DMS53 (cell line): ENCODE measurements at places on chromosomes 6 and 20.

GRCh38 chr6:35602133-35602946 is 86.4 kb downstream of the FKBP5 start:
- DNase-seq, result no peak

GRCh38 chr6:142543606-142544005 is 241.8 kb downstream of the ADGRG6 start:
- DNase-seq, result no peak

DNA sequence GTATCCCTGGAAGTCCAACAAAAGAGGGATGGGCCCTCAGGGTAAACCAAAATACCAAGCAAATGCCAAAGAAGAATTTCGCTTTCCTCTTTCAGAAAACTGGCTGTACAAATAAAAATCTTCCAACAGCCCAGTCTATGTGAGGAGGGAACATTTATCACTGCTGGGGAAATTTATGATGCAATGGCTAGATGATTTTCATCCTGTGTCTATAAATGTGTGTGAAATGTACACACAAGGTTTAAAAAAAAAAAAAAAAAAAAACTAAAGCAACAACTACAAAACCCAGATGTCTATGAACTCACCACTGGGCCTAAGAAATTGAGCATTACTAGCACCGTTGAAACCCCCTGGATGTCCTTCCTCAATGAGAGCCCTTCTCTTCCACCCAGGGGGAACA is 68.7 kb upstream of the SLC4A11 start:
- DNase-seq, result no peak

DNA sequence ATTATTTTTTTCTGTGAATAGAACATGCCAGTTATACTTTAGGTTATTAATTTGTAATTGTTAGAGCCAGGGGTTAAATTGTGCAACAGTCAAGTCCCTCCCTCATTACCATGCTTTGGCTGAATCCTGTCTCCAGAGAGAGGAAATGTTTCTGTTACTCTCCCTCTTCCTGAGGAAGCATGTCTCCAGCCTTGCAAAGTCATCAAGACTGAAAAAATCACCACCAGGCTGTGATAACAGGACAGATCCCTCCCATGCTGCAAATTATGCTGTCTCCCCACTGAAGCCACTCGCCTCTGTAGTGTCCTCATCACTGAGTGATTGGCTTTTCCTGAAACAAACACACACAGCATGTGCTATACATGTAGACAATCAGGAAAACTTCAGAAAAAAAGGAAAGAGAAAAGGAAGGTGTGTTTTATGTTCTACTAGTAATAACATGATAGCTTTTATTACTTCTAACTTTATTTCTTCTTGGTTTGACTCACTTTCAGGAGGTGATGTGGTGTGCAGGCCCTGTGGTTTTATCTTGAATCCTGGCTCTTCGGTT is 290.0 kb upstream of the JAG1 start:
- no peak for DNase-seq

DNA sequence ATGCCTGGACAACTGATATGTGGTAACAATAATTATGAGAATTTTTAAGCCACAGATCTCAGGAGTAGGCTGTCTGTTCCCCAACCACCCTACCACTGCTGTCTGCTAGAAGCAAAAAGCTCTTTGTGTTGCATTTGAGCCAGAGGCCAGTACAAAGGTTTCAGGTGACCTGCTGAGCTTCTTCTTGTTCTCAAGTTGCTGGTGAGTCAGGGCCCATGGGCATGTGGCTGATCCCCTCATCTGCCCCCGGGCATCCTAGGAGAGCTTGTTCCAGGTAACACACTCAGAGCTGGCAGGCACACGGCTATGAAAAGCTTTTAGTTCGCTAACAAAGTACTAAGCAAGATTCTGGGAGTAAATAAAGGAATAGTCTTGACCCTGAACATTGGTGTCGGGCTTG is 285.3 kb downstream of the CDC5L start:
- DNase-seq, result no peak

- no peak for DNase-seq
Observed at GRCh38 chr6:146990284-146990683, 213.9 kb upstream of the STXBP5 start.

DNA sequence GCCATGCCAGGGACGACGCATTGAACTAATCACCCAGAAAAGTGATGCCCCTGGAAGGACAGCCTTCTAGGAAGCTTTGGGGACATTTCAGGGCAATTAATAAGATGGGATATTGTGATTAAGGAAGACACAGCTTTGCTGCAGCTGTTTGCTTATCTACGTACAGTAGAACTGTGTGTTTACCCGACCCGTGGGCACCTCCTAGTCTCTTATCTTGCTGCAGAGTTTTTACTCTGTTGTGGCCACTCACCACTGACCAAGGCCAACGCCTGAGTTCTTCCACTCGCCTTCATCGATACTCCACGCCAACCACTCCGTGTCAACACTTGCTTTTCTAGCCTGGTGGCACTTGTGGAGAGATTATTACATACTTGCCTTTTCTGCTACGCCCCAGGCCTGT is 105.9 kb upstream of the MLN start:
- no peak for DNase-seq

DNA sequence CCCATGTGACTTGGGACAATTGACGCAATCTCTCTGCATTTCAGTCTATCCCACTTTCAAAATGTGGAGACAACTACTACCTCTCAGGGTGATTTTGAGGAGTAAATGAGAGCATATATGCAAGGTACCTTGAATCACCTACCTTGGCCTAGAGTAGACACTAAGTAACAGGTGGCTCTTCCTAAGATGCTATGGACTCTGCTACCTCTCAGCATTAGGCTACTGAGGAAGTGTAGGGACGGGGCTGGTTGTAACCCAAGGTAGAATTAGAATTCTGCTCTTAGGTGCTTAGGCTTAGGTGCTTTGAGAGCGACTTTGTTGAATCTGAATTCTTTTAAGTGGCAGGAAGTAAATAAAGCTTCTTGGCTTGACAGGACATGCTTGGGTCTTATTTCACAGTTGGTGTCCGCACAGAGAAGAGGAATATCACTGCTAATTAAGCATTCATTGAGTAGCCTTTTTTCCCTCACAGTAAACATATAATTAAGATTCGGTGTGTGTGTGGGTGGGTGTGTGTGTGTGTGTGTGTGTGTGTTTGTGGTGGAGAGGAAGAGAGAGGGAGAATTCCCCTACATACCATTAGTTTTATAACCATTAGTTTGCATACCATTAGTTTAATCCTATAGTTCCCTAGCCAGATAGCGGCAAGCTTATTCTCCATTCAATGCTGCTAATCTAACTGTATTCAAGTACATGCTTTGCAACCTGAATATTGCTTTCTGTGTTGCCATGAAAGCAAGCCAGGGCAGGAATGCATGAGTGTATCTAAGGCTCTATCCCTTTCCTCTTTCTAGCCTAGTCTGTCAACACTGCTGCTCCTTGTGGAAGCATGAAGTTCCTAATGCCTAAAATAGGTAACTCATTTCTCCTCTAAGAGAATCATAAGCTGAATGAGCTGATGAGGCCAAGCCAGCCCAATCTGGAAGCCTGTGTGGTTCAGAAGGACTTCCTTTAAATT is 112.5 kb downstream of the IPCEF1 start:
- DNase-seq, result no peak

DNA sequence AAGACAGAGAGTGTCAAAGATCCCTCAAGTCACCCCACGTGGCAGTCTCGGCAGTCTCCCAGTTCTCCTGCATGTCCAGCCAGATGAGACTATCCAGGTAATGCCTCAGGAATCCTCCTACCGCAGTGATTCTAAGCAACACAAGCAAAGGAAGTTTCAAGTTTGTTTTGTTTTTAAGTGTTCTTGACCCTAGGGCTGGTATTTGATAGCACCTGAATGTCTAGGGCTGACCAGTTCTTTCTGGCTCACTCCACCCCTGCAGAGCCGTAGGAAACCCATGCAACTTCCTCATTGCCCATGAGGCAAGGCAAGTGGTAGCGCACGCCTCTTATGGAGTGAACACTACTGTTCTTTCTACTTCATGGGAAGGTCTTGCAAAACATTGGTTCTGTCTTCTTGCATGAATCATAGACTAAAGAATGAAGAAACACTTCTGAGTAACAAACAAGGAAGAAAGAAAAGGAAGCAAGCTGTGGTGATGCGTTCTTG is 24.8 kb upstream of the FOXQ1 start:
- no peak for DNase-seq

DNA sequence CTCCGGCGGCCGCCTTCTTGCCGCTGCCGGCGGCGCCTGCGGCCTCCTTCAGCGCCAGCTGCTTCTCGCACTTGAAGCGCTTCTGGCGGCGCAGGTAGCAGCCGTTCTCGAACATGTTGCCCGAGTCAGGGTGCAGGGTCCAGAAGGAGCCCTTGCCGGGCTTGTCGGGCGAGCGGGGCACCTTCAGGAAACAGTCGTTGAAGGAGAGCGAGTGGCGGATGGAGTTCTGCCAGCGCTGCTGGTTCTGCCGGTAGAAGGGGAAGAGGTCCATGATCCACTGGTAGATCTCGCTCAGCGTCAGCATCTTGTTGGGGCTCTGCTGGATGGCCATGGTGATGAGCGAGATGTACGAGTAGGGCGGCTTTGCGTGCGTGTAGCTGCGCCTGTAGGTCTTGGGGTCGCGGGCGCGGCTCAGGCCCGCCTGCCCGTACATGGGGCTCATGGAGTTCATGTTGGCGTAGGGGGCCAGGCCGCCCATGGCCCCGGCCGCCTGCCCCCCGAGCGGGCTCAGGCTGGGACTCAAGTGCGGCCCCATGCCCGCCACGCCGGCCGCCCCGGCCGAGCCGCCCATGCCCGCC is 1.9 kb downstream of the FOXA2 start:
- DNase-seq, result peak; percentile 79

GRCh38 chr6:32967151-32968091 is 973 bp upstream of the BRD2 start:
- peak; percentile 80 for DNase-seq

GRCh38 chr20:25251019-25251418 is 3.1 kb downstream of the PYGB start:
- DNase-seq, result no peak

DNA sequence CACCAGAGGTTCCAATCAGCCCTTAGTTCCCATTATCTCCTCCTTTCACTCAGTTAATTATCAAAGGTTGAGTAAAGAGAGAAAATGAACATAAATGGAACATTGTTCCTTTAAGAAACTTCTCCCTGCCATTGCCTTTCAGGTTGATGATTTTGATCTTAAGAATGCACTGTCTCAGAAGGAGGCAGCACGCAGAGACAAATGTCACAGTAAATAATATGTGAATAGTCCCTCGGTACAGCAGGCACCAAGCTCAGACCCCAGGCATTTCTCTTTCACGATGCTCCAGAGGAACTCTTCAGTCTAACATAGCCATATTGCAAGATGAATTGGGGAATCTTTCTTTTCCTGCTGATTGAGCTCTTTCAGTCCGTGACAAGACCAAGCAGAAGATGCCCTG is 435.3 kb upstream of the SPTLC3 start:
- DNase-seq, result no peak

DNA sequence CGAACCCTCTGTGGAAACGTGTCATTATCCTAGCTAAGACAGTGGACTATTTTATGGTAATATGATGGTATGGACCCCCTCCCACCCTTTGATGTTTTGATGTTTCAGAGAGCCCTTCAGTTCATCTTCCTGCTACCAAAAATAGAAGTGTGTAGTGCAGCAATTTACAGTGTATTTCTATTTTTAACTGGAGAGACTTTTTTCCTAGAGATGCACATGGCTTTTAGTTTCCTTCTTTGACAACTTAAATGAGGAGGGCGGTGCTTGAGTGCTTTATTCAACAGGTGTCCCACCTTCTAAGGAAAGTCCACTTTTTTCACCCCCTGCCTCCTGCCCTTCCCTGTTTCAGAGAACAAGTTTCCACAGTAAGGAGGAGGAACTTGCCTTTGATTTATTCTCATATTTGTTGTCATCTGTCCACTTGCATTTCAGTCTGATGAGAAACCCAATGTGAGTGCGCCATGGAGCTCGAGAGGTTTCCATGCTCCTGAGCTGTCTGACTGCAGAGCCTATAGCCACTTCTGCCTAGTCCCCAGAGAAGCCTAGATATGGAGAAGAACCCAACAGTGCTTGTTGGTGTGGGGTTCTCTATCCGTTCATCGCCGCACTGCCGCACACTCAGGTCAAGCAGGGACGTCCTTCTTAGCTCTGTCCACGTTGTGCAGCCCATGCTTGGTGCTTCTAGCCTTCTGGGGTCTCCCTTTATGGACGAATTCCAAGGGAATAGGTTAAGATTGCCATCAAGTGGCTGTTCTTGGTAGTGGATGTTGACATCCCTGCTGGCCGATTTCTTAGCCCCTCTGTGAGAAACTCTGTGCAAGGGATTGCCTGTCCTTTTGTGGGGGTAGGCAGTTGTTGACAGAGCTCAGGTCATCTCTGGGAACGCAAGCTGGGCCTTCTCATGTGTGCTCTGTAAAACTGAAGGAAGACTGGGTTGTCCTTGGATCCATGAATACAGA is 144.2 kb downstream of the JARID2 start:
- DNase-seq, result peak; percentile 24

DNA sequence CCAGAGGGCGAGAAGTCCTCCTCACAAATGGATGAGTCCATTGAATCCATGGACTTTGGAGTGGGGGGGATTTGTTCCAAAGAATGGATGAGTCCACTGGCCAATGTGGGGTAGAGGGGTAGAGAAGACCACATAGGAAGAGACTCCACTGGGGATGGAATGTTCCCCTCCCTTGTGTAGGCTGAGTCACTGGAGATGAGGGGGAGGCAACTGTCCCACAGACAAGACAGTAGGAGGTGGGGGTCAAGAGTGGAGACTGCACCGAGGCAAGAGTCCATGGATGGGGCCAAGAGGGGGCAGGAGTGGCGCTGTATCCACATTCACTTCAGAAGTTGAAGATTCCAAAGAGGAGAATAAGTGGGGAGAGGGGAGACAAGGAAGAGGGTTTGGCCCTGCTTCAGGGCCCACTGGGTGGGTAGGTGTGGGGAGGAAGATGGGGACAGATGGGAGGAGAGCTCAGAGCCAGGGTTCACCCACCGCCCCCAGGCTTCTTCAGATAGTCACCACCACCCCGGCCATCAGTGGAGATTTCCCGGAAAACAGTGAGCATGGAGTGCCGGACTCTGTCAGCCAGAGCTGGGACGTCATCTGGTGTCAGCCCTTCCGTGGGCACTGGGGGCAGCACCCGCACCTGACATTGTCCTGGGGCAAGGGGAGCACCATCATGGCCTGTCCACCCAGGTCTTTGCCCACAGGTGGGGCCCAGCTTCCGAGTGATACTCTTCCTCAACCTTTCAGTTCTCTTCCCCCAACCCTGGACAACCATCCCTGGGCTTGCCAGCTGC is 4.6 kb downstream of the EGFL8 start:
- DNase-seq, result no peak

DNA sequence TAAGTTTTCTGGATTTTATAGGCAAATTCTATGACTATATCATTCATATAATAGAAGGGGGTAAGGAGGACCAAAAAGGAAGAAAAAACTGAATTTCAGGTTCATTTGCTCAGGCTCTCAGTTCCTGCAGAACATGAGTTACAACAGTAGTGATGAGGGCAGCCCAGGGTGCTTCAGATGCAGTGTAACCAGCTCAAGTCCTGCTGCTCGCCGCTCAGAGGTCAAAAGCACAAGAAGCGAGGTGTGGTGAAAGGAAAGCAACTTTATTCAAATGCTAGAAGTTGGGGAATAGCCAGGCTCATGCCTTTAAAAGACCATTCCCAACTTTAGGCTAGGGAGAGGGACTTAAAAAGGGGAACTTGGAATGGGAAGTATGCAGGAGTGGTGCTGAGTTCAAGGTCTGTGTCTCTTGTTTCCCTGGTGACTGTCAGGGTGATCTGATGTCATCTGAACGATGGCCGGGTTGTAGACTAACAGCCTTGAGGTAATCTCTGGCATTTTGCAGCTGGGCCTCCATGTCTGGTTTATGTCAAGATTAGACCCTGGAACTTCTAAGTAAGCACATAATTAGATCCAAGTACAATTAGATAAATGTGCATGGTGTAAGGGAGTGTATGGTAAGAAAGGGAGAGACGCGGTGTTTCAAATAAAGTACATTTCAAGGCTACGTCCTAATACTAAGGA is 14.5 kb upstream of the SEC63 start:
- no peak for DNase-seq

GRCh38 chr6:111848262-111848812 is 24.9 kb downstream of the FYN start:
- no peak for DNase-seq
